Fibroblast of skin of scalp (primary cell): ENCODE measurements at places on chromosomes 12 and 14.
A peak's percentile ranks its signal among the peaks of the same experiment; 100 is the strongest.

- DNase-seq: no peak
Observed at GRCh38 chr14:64730681-64731080, 26.5 kb downstream of the PLEKHG3 start.

DNA sequence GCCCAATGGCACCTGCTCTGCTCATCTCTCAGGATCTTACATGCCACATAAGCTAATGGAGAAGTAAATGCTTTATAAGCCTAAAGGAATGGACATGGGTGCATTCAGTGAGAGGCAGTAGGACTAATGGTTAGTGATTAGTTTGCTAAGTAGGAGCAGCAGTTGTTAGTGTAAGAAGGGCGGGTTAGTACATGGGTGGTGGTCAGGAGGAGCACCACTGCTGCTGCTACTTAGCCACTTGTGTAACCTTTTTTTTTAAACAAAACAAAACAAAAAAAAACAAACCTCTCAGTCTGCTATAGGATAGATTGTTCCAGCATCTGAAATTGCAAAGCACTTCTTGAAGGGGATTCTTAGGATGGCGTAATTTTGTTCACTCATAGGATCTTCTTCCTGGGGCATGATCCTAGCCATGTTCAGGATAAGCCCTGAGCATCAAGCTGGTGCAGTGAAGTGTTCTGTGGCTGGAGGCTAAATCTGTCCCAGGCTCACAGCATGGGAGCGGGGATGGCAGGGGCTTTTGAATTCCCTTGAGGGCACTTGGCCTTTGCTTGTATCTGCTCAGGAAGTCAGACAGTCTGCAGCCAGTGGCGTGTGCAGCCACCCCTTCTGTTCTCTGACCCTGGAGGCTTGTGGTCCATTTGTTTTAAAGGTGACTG is 63.6 kb downstream of the CHST11 start:
- DNase-seq: no peak

DNA sequence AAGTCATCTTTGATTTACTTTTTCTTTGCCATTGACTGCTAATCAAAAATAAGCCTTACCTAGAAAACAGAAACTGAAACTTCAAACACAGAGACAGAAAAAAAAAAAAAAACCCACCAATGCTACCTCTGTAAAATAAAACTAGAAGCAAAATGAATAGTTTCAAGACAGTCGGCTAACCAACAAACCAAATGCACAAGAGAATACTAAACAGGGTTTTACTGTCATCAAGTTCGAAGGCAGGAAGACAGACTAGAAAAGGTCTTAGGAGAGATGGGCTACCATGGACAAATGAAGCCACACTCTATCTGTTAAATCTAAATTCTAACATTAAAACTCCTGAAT is 59.5 kb downstream of the SEL1L start:
- no peak for DNase-seq

DNA sequence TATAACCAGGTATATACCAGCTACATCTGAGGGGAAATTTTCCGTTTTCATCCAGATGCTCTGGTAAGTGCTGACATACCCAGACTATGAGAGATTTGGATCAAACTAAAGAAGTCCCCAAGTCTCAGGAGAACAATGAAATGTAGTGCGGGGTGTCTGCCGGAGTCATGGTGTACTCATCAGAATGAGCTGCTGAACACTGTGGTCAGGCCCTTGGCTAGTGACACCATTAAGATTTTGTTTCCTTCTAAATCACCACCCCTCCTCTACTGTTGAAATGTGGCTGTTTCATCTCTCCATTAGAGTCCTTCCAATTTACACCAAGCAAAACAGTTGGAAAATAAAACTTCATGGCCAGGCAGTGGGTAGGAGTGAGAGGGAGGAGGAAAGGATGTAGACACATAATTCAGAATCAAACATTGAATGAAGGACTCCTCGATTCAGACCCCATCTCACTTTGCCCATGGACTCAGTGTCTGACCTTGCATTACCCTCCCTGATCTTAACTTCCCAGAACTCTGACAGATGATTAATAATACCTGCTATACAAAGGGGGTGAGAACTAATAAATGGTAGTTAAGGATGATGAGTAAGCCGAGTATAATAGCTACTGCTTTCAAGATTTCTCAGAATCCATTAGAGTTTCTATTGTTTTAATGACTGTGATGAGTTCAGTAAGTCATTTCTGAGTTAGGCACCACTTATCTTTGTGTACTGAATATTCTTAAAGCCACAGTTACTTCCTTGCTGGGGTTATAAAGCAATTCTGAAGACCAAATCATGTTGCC is 127.4 kb downstream of the CRADD start:
- DNase-seq: no peak

GRCh38 chr12:80015660-80016059 is 80.8 kb upstream of the PPP1R12A start:
- no peak for DNase-seq

GRCh38 chr12:54259194-54260011 is 20.5 kb downstream of the CBX5 start:
- DNase-seq: peak; percentile 92

GRCh38 chr12:4107911-4108697 is 165.5 kb upstream of the CCND2 start:
- DNase-seq: no peak

GRCh38 chr14:99539491-99539890 is 58.3 kb downstream of the CCNK start:
- DNase-seq: no peak

- peak; percentile 60 for DNase-seq
Observed at GRCh38 chr14:90551070-90551704, 154.4 kb downstream of the CALM1 start.

GRCh38 chr14:52724360-52724644 is 5.7 kb upstream of the STYX start:
- no peak for DNase-seq

- no peak for DNase-seq
Observed at GRCh38 chr12:51362747-51363342, 16.4 kb upstream of the CELA1 start.

GRCh38 chr14:103055695-103056094 is 1.7 kb downstream of the CDC42BPB start:
- no peak for DNase-seq

DNA sequence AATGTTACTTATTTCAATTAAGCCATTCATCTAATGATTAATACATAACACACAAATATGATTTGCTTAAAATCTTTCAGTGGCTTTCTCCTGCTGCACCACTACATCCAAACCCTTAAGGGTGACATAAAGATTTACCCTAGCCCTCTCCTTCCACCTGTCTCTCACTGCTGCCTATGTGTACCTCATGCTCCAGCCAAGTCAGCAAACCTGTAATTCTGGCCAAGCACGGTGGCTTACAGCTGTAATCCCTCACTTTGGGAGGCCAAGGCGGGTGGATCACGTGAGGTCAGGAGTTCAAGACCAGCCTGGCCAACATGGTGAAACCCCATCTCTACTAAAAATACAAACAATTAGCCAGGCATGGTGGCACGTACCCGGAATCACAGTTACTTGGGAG is 31.7 kb upstream of the CERS5 start:
- no peak for DNase-seq

- DNase-seq: no peak
Observed at GRCh38 chr14:59828276-59828675, 42.3 kb downstream of the RTN1 start.

- DNase-seq: no peak
Observed at GRCh38 chr14:105055334-105055733, 9.9 kb downstream of the GPR132 start.

DNA sequence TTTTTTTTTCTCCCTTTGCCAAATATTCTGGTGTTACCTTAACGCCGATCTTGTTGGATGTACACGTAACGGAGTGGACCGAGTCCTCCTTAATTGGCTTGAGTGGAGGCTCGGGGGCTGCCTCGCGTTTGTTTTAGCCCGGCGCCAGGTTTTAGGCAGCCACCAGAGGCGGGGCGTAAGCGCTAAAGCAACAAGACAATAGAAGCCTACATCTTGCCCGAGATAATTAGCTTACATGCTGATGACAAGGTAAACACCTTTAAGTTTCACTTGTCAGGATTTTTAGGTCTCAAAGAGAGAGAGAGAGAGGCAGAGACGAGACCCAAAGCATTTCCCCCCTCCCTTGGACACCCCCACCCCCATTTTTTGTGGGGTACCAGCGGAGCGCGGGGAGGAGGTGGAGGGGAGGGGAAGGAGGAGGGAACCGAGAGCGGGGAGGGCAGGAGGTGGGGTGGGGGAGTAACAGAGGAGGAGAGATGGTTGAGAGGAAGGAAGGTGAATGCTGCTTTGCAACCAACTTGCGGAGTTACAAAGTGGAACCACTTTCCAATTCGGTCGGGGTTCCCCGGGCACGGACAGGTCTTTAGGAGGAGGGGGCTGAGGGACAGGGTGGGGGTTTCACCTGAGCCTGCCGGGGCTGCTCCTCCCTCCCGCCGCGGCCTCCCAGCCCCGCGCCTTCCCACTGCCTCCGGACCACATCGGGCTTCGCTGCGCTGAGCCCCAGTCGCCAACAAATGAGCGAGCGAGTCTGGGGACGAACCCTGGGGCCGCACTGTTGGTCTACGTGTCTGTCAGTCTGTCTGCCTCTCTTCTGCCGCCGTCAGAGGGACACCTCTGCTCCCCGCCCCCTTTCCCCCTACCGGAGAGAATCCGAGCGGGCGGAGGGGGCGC is at the start of gene NKX2-1:
NKX2-1 (minus strand) TSS at position 802 of the 891 bp plus-strand sequence; CDS start at position 699, 103 bp downstream.
- DNase-seq: no peak

DNA sequence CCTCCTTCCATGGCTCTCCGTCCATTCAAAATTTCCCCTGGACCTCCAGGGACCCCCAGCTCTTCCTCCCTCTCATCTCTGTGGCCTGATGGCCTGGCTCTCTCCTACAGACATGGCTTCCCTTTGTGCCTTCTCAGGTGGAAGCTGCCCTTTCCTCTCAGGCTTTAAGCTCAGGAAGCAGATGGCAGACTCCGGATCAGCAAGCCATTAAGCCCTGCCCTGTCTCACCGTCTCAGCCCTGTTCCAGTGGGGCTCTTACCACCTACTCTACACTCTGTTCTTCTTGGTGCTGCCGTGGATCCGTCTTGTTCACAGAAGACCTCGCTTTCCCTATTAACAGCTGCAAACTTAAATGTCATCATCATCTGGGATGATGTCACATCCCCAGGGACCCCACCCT is 33.1 kb downstream of the NPC2 start:
- no peak for DNase-seq

DNA sequence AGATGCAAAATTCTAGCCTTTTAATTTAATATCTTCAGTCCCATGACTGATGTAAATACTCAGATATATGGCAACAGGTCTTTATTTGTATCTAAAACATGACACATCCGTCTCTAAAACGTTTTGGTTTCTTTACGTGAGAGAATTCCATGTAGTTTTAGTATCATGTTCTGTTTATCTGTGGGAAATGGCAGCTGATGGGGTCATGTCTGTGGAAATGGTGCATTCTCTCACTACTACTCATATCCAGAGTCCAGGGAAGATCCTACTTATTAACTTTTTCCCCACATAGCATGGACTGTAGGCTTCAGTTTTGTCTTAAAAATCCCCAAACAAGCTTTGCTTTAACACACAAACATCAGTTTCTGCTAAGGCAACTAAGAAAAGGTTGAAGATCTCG is 53.8 kb downstream of the SPTLC2 start:
- peak; percentile 77 for DNase-seq

DNA sequence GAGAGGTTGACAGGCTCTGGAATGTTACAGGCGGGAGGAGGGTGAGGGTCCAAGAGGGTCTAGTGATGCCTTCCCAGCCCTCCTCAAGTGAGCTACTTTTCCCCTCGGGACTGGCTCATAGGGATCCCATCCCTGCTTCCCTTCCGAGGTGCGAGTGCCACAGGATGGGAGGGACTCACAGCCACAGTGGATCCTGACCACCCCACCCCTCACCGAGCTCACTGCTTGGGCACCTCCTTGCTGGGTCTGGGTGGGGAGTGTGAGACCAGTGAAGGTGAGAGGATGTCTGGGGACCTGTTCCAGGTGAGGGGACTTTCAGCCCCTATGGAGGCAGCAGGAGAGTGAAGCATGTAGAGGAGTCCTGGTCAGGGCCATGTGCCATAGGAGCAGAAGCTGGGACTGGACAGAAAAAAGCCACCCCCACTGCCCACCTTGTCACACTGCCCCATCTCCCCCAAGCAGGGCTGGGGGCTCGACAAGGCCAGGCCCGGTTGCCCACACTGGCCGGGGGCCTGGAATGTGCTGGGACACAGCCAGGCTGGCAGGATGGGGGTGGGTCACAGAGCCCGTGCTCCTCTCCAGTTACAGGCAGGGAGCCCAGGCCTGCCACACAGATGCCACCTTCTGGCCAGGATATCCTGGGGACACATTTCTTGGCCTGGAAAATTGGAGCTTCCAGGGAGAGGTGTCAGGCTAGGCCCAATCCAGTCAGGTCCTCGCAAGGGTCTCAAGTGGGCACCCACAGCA is 1.7 kb upstream of the TNS2 start:
- DNase-seq: peak; percentile 69

GRCh38 chr12:79408689-79409088 is 282.1 kb downstream of the PAWR start:
- DNase-seq: no peak

DNA sequence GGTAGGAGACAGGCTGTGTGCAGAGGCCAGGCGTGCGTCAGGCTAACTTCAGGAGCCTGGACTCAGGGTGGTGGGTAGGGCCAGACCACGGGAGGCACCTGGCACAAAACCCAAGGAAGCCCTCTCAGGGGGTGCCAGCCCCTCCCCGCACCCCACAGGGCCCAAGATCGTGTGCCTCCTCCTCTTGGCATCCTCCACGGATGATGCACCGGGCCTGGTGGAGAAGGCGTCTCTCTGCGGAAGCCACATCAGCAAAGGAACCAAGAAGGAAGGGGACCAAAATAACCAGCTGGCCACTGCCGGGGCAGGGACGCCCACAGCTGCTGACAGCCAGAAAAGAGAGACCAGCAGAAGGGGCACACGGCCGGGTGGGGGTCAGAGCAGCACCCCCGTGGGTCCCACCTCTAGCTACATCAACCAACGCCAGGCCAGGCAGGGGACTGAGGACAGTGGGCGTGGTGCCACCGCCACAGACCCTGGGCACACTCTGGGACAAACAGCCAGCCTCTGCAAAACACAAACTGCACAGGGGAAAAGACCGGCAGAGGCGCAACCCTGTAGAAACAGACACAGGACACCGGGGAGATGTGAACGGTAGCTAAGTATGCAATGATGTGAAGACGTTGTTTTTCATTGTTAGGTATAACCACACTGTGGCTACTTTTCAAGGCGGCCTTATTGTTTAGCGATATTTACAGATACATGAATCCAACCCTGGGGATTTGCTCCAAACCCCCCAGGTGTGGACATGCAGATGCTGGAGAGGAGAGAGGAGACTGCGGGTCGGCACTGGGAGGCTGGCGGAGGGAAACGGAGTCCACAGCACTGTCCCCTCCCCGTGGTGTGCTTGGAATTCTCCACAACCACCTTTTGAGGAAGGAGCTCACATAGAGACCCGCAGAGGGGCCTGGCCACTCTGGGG is 26.1 kb upstream of the C14orf180 start:
- DNase-seq: no peak

DNA sequence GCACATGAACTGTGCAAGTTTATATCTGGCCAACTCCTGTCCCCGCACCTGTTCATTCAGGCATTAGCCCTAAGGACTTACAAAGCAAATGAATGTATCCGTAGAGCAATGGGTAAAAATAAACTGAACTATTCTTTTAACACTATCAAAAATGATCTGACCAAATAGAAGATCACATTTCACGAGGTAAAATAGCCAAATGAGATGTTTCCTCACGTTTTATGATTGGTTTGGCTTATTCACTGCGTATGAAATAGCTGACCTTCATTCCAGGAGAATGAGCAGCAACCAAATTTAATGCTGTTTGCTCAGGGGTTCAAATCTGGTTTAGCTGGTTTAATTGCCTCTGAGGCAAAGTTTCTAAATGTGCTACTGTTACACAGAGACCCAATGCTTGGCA is 216.0 kb upstream of the EEA1 start:
- no peak for DNase-seq
